ENCODE measurements at places on chromosomes 3 and 15.

GRCh38 chr3:4495294-4496086 is 2.3 kb downstream of the ITPR1 start:
- no peak for DNase-seq

GRCh38 chr15:56891852-56892440 is 26.5 kb upstream of the TCF12 start:
- no peak for DNase-seq

DNA sequence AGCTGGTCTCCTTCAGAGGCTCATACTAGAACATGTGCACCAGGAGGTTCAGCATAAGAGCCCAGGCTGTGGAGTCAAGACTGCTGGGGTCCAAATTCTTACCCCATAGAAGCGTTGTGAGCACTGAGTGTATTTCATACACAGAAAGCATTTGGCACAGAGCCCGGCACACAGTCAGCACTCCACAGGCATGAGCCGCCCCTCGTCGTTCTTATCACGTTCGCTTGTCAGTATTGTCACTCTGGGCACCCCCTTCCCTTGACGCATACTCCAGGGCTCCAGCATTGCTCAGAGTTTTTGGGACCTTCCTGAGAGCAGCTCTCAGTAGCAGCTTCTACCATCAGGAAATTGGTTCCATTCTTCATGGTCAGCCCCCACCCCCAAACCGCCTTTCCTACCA is 25.2 kb downstream of the CORO2B start:
- DNase-seq = no peak

- no peak for DNase-seq
These were observed 106.6 kb downstream of the TOP2B start for GRCh38 chr3:25558121-25558520.

DNA sequence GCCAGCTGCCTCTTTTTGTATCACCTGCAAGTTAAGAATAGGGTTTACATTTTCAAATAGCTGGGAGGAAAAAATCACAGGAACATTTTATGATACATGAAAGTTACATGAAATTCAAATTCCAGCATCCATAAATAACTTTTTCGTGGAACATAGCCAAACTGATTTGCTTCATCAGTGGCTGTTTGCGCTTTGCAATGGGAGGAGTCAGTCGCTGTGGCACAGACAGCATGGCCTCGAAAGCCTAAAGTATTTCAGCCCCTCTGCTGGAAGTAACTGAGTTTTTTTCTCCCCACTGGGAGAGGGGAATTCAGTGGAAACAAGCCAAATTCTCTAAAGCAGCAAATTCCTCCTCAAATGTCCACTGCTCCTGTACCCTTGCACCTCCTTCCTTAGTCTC is 271.9 kb downstream of the SUCLG2 start:
- DNase-seq = no peak
